ENCODE measurements at places on chromosomes 2 and 18. TPM values are rescaled to one million over a fixed set of nuclear protein-coding genes. Genes with fewer than 3 reads are reported as not detected.
A peak's percentile ranks its signal among the peaks of the same experiment; 100 is the strongest.

GRCh38 chr18:1353025-1353424, 448.4 kb downstream of the ADCYAP1 start:
- no peak for DNase-seq

GRCh38 chr2:190670182-190670946, 21.5 kb downstream of the NAB1 start:
- DNase-seq = no peak

DNA sequence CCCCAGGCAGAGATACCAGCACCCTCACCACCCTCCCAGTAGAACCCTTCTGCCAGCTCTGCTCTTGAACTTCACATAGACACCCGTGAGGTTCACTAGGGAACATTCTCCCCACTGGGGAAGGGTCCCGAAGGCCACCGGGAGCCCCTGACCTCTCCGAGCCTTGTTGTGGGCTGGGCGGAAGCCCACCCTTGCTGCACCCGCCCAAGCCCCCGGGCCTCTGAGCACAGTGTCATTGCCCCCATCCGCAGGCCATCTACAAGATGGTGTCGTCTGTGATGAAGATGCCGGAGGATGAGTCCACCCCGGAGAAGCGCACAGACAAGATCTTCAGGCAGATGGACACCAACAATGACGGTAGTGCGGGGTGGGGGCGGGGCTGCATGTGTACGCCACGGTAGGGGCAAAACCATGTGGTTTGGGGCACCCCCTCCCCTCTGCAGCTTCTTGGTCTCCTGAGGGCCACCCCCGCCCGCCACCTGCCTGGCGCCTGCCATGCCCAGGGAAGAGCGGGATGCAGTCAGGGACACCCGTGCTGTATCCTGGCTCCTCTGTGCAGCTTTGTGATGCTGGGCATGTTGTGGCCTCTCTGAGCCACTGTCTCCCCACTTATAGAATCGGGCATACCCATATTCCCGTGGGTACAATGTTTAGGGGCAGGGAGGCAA, 25.3 kb downstream of the ODC1 start:
- DNase-seq = no peak

GRCh38 chr2:223989856-223990232, 32.6 kb downstream of the MRPL44 start:
- no peak for DNase-seq

DNA sequence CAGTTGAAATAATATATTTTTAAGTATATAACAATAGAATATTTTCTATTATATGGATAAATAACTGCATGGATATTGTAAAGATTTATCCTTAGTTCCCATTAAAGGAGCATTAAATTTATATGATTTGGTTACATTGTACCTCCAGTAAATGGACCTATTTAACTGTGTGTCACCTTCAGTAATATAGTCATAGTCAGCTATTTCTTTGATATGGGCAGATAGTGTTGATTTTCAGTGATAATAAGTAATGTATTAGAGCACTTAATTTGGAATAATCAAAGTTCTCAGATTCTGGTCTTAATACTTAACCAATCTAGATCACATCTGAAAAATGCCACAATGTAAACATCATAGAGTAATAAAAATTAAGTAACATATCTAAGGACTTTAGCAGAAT, 1527.3 kb upstream of the NXPH2 start:
- DNase-seq = no peak

DNA sequence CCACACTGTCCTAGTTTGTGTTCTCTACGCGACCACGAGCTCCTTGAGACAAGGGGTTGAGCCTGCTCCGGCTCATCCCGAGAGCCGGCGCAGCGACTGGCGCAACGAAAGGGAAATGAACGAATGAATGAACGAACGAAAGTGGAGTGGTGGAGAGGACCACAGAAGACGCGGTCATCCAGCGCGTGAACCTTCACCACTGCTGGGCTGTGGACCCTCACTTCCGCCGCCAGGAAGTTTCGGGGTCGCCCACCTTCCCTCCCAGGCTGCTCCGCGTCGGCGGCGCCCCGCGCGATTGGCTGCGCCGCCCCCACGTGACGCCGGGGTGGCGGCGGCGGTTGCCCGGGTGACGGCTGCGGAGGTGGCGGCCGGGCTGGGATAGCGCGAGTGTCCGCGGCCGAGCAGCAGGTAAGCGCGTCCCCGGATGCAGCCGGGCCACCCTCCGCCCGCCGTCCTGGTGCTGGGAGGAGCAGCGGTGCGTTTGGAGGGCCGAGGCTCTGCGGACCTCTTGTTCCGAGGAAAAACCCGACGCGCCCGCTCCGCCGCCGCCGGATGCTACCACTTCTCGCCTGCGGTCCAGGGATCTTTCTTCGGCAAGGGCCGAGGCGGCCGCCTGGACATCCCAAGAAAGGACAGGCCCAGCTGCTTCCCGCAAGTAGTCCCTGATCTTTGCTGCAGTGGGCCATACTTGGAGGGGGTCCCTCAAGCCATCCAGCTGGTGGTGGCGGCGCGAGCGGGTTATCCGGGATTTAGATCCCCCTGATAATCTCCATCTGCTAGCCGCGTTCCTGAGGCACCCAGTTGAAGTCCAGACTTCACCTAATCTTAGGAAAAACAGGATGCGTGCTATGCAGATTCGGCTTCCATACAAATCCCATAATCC, at the start of gene ARMC9:
TSS of gene ARMC9 (plus strand) at position 341 of the 883 bp plus-strand sequence. CDS start 7,608 bp downstream, outside the sequence.
- peak; percentile 82 for DNase-seq

GRCh38 chr2:953975-954686, 3.5 kb downstream of the SNTG2 start:
- no peak for DNase-seq

DNA sequence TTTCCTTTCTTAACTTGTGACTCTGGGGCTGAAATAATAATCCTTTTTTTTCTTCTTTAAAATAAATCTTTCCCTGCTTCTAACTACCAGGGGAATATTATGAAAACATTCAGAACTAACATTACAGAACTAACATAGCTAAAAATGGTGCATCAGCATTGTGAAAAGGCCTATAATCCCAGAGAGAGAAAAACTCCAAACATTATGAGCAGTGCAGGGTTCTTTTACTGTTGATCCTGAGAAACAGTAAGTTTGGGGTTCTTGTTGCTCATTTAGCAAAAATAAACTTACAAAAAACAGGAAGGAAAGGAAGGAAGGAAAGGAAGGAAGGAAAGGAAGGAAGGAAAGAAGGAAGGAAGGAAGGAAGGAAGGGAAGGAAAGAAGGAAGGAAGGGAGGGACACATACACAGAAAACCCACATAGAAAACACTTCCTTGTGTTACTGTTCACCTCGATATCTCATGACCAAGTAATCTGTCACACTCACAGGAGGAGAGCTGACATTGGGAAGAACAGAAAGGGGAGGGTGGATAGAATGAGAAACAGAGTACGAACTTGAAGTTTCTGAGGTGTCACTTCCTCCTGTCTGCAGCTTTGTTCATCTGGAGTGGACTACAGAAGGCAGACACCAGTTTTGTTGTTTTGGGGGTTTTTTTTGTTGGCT, 18.4 kb upstream of the PIK3C3 start:
- DNase-seq = no peak

GRCh38 chr2:128746356-128746755, 427.7 kb upstream of the HS6ST1 start:
- no peak for DNase-seq

DNA sequence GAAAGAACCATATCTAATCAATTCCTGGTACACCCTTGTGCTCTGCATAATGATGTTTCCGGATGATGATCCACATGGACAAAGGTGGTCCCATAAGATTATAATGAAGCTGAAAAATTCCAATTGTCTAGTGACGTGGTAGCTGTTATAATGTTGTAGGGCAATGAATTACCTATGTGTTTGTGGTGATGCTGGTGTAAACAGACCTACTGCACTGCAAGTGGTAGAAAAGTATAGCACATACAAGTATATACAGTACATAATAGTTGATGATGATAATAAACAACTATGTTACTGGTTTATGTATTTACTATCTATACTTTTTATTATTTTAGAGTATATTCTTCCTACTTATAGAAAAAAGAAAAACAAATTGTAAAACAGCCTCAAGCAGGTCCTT, 8.4 kb downstream of the DGKD start:
- no peak for DNase-seq

GRCh38 chr18:23585007-23585871, 1.1 kb downstream of the NPC1 start:
- peak; percentile 30 for DNase-seq

DNA sequence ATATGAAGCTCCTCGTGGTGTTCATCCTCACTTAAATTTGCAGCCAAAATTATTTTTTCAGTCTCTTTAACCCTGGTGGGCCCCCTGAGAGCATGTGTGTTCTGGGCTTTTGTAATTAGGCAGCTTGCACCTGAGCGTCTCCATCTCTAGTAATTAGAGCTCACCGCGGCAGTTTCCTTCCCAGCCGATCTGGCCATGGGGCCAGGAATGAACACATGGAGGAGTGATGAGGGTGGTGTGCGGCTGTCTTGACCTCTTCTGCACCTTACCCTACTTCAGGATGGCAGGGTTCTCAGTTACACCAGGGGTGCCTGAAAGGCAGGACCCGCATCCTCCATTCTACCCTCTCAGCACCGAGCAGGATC, 98.5 kb downstream of the AFF3 start:
- DNase-seq = no peak

- DNase-seq = no peak
Measured at GRCh38 chr2:174667250-174667860, 69.8 kb upstream of the WIPF1 start.

DNA sequence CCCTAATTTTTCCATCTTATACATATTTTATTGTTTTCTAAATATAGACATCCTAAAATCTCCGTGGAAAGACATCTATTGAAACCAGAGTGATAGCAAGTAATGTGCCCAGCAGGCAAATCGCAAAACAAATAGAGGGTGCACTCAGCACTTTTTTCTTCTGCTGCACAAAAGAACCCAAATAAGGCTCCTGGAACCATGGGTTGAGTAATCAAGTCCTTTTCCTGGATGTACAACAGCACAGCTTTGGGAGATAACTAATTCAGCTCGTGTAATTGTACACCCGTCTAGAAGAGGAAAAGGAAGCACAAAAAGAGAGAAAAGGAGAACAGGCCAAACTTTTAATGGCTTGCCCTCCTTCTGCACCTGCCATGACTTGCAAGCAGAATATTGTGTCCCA, 126.9 kb upstream of the TLK1 start:
- no peak for DNase-seq

GRCh38 chr2:10557506-10558265, 109.6 kb upstream of the ODC1 start:
- DNase-seq = no peak

GRCh38 chr18:74284191-74284979, 7.4 kb downstream of the CYB5A start:
- DNase-seq = no peak

GRCh38 chr2:86510436-86510933, 52.8 kb downstream of the CHMP3 start:
- DNase-seq = no peak

DNA sequence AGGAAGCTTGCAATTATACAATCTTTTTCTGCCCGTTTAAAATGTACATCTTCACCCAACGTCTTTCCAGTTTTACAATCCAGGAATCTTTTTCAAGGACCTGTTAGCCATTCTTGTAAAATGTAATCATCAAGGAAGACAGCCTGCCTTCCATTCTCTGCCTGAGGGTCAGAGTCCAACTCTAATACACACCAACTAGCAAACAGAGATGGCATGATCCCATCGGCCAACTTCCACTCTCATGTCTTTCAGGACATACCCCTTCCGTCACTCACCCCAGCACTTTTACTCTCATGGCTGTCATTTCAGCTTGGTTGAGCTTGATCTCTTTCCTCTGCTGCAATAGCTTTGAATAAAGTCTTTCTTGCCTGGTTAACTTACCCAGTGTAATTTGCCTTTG, 172.5 kb upstream of the NETO1 start:
- no peak for DNase-seq

- no peak for DNase-seq
Measured at GRCh38 chr2:181817509-181817908, 74.0 kb upstream of the ITPRID2 start.

DNA sequence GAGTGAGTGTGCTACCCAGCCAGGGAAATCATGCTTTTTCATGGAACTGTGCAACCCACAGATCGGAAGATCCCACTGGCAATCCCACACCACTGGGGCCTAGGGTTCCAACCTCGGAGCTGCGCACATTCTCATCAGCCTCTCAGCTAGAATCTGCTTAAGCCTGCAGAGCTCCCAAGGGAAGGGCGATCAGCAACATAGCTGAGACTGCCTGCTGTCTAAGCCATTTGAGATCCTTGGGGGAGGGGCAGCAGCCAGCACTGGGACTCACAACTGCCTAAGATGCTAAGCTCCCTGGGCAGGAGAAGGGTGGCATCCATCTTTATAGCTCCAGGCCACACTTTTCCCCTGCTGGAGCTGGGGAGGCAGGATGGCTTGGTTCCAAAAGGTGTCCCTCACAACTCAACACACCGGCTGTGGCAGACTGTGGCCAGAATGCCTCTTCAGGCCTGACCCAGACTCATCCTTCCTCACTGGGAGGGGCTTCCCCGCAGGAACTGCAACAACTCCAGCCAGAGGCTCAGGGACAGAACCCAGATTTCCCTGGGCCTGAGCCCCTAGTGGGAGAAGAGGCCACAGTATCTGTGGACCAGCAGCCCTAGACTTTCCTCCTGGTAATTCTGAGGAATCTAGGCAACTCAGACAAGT, 1133.3 kb upstream of the PIK3C3 start:
- no peak for DNase-seq

DLX1 gene
- 0.17 TPM for total RNA-seq

CYP26B1 gene
- total RNA-seq = 1.6 TPM

MSGN1 gene
- total RNA-seq = not detected

CYTIP gene
- total RNA-seq = 6.6 TPM

SMAD2 gene
- total RNA-seq = 123 TPM

SLC16A14 gene
- 2.5 TPM for total RNA-seq

ICOS gene
- 0.34 TPM for total RNA-seq

FAM237A gene
- total RNA-seq = not detected

All from left colon (tissue), 2 donors.